ENCODE measurements at places on chromosomes 7 and 10.

GRCh38 chr7:23358152-23358674 lies 59.1 kb downstream of the MALSU1 start:
- DNase-seq = no peak

DNA sequence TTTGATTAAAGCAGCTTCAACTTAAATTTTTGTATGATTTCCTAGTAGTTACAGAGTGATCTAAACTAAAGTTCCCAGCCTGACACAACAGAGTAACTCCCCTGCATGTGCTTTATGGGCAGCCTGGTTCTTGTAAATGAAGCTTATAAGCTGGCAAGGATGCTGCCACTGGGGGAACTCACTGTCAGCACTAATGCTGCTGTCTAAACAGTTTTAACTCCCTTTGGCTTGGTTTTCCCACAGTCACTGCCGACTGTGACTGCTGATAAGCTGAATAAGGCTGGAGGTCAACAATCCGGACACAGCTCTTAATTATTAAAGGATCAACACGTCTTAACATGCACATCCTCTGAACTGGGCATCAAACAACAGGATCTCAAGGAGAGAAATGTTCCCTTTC lies 130.1 kb downstream of the OTUD1 start:
- DNase-seq = no peak

DNA sequence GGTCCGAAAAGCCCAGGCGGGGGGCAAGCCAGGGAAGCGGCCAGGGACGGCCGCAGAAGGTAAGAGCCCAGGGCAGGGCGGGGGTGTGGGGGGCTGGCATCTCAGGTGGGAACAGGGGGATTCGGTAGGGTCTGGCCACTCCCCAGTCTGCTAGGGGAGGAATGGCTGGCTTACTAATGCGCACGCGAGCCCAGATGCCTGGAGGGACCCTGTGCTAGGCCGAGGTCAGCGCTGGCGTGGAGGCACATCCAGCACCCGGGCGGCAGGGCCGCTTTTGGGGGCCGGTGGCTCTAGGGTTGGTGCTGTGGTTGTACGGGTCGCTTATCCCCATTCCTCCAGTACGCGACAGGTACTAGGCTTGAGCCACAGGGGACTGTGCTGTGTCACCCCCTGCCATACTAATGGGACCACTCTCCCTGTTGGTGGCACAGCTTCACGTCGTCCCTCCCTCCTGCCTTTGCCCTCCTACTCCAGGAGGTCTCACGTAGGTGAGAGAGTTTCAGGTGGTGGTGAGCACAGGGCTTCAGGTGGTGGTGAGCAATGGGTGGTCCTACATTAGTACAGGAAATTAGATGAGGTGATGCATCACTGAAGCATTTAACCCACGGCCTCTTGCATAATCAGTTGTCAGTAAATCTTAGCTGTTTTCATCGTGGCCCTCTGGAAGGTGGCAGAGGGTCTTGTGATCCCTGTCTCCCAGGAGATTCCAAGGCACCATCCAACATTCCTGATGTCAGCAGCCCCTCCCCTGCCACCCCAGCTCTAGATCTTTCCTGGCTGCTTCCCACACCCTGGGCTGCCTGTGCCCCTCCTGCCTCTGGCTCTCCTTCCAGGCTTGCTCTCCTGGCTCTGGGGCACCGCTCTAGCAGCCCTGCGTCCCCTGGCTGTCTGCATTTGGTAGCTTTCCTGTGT lies 971 bp downstream of the AEBP1 start:
- DNase-seq = peak; percentile 71

DNA sequence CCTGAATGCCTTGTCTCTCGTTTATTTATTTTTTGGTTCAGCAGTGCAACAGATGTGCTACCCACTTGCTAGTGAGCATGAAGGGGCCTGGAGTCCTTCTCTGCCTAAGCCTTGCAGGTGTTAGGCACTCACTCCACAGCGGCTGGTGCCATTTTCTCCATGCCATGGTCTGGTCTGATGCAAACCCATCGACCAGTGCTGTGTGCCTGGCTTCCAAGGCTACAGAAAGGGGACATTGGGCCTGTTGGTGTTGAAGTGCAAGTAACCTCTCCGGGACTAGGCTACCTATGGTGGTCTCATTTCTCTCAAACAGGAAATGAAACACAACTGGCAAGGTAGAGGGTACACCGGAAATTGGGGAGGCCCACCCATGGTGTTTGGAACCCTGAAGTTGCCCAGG lies 198.1 kb downstream of the ADARB2 start:
- DNase-seq = no peak

GRCh38 chr10:96619120-96619519 lies 32.3 kb upstream of the TM9SF3 start:
- no peak for DNase-seq
